ENCODE measurements at places on chromosomes 1 and 21. TPM values are rescaled to one million over a fixed set of nuclear protein-coding genes. Genes with fewer than 3 reads are reported as not detected.

- peaks cover 2% of the 10 kb centered on the region for H3K36me3 ChIP-seq
- no peak for DNase-seq
- H3K27ac ChIP-seq: no peak overlapping the region
These were observed 136.4 kb upstream of the COL6A1 start for GRCh38 chr21:45845063-45845769.

DNA sequence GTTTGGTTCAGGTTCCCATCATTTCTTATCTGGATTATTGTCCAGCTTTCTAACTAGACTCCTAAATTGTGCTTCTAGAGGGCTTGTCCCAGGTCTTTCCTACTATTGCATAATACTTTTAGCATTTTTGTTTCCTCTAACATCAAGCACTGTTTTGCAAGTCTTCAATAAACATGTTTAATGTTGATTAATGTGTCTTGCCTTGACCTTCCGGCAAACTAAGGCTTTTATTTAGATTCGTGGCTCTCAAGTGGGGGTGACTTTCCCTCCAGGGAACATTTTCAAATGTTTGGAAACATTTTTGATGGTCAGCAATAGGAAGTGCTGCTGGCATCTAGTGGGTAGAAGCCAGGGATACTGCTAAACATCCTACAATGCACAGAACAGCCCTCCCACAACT, 90.7 kb downstream of the RPE65 start:
- H3K4me3 ChIP-seq: no peak overlapping the region
- no peak overlapping the region for H3K27ac ChIP-seq
- no peak for DNase-seq
- peaks cover 7% of the 10 kb centered on the region for H3K27me3 ChIP-seq

DNA sequence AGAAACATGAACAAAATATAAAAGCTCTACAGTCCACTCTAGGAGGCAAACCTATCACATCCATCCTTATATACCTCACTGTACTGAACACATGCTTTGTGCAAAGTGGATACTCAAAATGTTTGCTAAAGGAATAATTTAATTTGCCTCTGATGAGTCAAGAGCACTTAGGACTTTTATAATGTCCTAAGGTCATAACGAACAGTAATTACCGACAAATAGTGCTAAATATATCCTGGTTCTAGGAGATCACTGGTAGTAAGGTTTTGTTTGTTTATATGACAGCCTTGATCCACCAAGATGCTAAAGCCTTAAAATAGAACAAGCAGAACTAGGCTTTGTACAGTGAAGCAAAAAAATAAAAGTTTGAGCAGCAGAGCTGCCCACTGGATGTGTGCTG, 70.6 kb downstream of the GADD45A start:
- no peak overlapping the region for H3K27ac ChIP-seq
- H3K4me1 ChIP-seq: peaks cover 9% of the 10 kb centered on the region

DNA sequence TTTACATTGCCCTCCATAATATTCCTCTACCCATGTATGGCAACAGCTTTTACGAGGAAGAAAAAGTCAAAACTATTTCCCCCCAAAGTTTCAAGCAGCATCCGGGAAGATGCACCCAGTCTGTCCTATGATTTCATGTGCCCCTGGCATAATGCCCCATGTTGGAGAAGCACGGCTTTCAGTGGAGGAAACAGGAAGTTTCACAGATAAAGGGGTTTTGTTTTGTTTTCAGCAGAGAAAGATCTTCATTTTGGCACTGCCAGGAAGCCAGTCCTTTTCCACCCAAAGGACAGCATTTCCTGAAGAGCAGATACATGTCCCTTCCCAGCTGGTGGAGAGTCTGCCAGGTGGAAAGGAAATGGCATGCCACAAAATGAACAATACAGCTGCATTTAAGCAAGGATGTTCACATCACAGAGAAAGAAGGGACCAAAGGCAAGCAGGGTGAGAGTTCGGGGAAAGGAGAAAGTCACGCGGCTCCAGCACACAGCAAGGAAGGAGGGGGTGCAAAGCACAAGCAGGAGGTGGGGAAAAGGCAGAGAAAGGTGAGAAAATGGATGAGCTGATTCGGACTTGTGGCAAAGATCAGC, 95.3 kb upstream of the HIVEP3 start:
- peaks cover 14% of the 10 kb centered on the region for H3K36me3 ChIP-seq
- DNase-seq: no peak
- H3K27ac ChIP-seq: no peak overlapping the region
- H3K4me1 ChIP-seq: peaks cover 47% of the 10 kb centered on the region

- no peaks in the 10 kb centered on the region for H3K36me3 ChIP-seq
- no peaks in the 10 kb centered on the region for H3K4me1 ChIP-seq
- no peak overlapping the region for H3K4me3 ChIP-seq
- H3K27ac ChIP-seq: no peak overlapping the region
- H3K27me3 ChIP-seq: no peaks in the 10 kb centered on the region
These were observed 68.2 kb upstream of the C1orf87 start for GRCh38 chr1:60141743-60142142.

DNA sequence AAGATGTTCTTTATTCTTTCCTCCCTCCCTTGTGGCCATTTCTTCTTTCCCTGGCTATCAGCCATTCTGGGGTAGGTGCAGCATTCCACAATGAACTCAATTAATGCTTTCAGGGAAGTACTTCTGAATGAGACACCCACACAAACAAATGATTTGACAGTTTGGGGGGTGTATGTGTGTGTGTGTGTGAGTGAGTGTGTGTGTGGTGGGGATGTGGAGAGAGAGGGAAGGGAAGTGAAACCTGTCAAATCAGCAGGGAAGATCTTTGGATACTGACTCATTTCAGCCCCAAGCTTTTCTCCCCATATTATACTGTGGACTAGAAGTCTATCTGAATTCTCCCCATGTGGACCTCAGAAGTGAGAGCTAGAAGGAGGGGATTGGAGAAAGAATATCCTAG, 154.9 kb upstream of the CD34 start:
- DNase-seq: no peak
- no peaks in the 10 kb centered on the region for H3K4me1 ChIP-seq
- peaks cover 10% of the 10 kb centered on the region for H3K27me3 ChIP-seq
- H3K4me3 ChIP-seq: no peak overlapping the region
- H3K27ac ChIP-seq: no peak overlapping the region

GRCh38 chr1:108817016-108817415, 39.9 kb downstream of the AKNAD1 start:
- no peak overlapping the region for H3K27ac ChIP-seq
- peaks cover 20% of the 10 kb centered on the region for H3K27me3 ChIP-seq
- H3K36me3 ChIP-seq: no peaks in the 10 kb centered on the region
- H3K4me1 ChIP-seq: no peaks in the 10 kb centered on the region
- no peak for DNase-seq
- H3K4me3 ChIP-seq: no peak overlapping the region

Gene HSPA6
- total RNA-seq: 1.1 TPM

GRCh38 chr1:2637442-2638145, 4.8 kb upstream of the MMEL1 start:
- H3K4me3 ChIP-seq: no peak overlapping the region
- DNase-seq: no peak
- H3K27me3 ChIP-seq: no peaks in the 10 kb centered on the region
- peaks cover 4% of the 10 kb centered on the region for H3K4me1 ChIP-seq

Gene PRAMEF20
- not detected for total RNA-seq

Gene CFHR2
- total RNA-seq: not detected

DNA sequence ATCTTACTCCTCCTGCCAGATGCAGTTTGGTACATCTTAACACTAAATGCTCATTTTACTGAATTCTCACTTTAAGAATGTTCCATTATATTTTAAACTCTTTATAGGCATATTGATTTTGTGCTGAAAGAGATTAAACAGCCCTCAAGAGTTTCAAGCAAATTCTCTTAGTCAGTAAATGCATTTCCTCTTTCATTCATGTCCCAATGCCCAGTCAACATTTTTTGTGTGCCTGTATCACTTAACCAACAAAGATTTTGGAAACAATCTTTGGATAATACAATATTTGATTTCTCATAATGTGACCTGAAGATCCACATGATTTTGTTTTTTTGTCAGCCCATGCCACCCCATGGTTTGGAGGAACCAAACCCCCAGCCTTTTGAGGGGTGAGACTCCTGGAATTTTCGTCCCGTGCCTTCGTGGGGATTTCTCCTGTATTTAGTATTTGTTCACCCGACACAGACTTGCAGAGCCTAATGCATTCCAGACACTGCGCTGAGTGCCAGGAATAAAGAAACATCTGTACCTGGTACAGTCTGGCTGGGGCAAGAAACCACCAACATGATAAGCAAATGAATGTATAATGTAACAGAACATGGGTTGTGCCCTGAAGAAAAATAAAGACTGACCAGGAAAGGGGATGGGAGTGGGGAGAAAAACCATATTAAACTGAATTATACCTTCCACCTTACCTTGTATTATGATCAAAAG, 47.1 kb upstream of the ETS2 start:
- H3K4me3 ChIP-seq: no peak overlapping the region
- H3K36me3 ChIP-seq: no peaks in the 10 kb centered on the region
- DNase-seq: no peak
- peaks cover 11% of the 10 kb centered on the region for H3K27me3 ChIP-seq
- H3K27ac ChIP-seq: no peak overlapping the region
